ENCODE measurements at places on chromosomes 5 and 9.

DNA sequence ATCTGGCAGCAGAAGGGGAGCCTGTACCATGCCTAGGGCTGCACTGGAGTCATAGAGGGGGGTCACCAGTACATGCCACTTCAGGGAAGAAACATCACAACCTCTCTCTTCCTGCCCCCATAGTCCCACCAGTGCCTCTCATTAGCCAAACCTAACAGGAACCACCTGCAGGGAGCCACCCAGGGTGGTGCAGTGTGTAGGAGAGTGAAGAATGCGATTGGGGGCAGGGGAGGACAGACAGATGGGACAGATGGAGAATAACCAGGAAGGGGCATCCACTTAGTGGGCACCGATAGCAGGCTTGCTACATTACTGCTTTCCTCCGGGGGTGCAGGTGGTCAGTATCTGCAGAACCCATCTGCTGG is 19.2 kb downstream of the DAPK1 start:
- DNase-seq, result no peak

DNA sequence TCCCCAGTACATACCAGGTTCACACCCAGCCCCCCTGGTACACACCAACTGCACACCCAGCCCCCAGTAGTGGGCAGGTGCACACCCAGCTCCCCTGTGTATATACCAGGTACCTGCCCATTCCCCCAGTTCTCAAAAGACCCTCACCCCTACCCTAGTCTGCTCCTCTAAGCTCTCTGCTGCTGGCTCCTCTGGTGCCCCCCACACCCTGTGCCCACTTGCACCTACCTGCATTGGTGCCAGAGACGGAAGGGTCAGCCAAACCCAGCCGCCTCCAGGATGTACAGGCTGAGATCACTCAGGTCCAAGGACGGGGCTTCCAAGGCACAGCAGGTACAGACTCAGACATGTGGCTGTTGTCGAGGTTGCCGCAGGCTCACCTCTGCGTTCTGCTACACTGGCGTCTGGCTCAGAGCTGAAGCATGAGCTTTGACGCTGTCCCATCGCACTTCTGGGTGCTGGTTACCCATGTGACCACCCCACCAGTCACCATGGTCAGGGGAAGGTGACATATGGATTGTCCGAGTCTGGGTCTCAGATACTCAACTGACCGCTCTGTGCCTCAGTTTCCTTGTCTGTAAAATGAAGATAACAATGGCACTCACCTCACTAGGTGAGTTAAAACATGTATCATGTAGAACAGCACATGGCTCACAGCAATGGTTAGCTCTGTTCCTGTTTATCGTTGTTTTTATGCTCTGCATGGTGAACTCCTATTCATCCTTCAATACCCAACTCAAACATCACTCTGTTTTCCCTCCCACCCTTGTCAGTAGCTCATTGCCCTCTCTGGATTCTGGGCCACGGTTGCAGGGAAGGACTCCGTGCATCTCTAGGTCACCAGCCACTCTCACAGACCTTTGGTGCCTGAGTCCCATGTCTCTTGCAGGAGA is 45.3 kb upstream of the SUSD3 start:
- DNase-seq, result no peak

- no peak for DNase-seq
These were observed 28.7 kb upstream of the MEGF9 start for GRCh38 chr9:120742951-120743416.

DNA sequence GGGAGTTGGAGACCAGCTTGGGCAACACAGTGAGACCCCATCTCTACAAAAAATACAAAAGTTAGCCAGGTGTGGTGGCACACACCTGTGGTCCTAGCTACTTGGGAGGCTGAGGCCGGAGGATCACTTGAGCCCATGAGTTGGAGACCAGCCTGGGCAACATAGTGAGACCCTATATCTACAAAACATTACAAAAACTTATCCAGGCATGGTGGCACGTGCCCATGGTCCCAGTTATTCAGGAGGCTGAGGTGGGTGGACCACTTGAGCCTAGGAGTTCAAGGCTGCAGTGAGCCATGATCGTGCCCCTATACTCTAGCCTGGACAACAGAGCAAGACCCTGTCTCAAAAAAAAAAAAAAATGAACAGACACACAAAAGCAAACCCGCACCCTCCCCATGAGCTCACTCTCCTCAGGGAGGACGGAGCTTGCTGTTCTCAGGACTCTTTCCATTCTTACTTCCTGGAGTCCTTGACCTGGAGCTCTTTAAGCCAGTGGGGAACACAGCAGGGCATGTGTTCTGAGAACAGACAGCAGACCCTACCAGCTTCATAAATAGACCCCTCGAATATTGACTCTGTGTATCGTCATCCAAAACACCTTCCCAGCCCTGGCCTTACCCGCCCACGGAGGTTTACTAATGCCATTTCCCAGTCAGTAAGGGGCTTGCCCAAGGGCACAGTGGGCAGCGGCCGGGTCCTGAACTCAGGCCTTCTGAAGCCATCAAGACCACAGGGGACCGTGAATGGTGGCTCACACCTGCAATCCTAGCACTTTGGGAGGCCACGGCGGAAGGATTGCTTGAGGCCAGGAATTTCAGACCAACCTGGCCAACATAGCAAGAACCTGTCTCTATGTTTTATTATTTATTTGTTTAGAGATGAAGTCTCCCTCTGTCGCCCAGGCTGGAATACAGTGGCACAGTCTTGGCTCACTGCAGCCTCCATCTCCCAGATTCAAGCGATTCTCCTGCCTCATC is 11.1 kb downstream of the PTGES2 start:
- peak; percentile 24 for DNase-seq

DNA sequence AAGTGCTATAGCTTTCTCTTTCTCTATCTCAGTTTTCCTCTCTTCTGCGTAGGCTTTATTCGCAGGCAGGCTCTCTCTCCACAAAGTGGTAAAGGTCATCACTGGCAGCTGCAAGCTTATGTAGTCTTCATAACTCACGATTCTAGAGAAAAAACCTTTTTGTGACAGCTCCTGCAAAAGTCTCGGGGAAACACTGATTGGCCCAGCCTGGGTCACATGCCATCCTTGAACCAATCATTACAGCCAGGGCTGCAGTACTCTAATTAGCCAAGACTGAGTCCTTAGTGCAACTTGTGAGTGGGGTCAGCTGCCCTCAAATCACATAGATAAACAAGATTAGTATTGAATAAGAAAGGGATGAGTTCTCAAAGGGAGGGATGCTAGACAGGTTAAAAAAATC is 18.3 kb upstream of the FRMPD1 start:
- no peak for DNase-seq

GRCh38 chr9:100099722-100100042 is 639 bp downstream of the INVS start:
- DNase-seq, result no peak

- no peak for DNase-seq
These were observed 59.2 kb downstream of the AP3B1 start for GRCh38 chr5:78235289-78235688.

GRCh38 chr5:154403234-154403633 is 42.6 kb upstream of the SAP30L start:
- no peak for DNase-seq

GRCh38 chr9:801399-802071 is 40.0 kb upstream of the DMRT1 start:
- DNase-seq, result no peak

DNA sequence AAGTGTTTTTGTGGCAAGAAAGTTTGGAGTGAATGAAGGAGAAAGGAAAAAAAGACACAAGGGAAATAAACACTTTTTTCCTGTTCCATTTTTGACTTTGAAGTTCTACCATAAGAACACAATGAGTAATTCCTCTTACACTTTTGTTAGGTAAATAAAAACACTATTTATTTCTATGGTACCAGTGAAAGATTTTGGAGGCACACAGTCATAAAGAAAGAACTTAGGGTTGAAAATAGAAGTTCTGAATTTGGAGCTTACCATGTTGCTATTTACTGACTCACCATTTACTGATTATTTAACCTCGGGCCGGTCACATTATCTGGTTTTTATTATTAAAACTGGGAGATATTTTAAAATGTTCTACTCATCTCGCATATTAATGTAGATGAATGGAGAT is 367.8 kb downstream of the TLE1 start:
- DNase-seq, result no peak

DNA sequence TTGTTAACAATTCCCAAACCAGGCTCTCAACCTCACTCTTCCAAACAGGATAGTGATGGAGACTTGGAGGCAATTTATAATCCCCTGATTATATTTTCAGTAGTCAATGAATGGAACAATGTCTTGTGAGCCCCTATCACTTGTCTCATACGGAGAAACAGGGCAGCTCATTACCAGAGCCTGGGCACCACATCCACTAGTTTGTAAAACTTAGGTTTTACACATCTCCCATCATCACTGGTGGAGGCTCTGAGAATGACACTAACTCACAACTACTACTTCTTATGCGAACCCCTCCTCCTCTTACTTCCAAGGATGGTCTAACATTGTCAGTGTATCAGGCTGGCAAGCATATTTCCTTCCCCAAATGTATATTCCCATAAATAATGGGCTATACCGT is 253.7 kb downstream of the EPB41L4A start:
- no peak for DNase-seq

- DNase-seq, result no peak
These were observed 29.1 kb upstream of the IRX4 start for GRCh38 chr5:1911773-1912235.

DNA sequence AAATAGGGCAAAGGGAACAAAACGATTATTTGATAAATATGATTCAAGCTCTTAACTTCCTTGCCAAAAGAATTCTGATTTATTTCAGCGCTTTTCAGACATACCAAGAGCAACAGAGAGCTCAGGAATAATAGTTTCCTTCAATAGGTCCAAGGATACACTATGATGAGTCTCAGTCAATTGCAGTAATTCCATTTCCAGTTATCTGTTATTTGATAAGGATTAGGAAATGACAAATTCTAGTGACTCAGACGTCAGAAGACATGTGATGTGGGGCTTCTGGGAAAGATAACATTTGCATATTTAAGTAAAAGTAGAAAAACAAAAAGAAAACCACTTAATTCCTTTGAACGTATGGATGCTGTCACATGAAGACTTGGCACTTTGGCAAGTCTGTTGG is 1250.8 kb upstream of the CDH18 start:
- DNase-seq, result no peak

GRCh38 chr9:87541663-87542062 is 44.0 kb downstream of the DAPK1 start:
- DNase-seq, result no peak

Measured in transverse colon (tissue), 4 donors.